ENCODE measurements at places on chromosomes 13 and 19.

- no peak for DNase-seq
Measured at GRCh38 chr19:1828279-1829238, 16.5 kb upstream of the ATP8B3 start.

DNA sequence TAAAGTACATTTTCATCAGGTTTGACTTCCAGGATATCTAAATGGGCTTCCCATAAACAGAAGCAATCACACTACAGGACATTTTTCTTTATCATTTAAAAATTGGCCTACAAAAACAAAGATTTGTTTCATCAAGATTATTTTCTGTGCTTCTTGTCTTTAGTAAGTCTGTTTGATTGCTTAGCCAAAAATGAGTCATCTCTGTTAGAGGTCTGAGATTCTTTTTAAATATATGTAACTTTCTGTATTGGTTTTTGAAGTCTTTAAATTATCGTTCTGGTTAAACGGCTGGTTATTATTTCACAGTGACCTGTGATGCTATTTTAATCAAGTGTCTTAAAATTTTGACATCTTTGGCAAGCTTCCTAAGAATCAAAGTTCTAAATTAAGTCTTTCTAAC is 62.7 kb downstream of the SLITRK1 start:
- DNase-seq: no peak

- no peak for DNase-seq
Measured at GRCh38 chr19:7187605-7188339, 106.4 kb downstream of the INSR start.

DNA sequence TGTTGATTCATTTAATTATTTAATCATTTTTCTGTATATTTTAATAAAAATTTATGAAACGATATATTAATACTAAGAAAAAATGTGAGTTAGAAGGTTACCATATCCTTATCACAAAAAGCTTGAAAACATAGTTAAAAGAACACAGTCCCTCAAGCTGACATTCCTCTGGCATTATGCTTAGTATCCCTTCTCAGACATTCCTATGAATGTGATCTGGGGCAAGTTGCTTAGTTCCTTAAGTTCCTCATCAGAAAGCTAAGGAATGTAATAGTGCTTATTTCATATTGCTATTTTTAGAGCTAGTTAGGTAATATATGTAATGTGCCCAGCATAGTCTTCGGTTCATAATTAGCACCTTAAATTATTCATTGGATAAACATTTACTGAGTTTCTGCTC is 122.8 kb downstream of the MTUS2 start:
- DNase-seq: no peak

GRCh38 chr13:37175996-37176395 is 70.5 kb upstream of the CSNK1A1L start:
- no peak for DNase-seq

DNA sequence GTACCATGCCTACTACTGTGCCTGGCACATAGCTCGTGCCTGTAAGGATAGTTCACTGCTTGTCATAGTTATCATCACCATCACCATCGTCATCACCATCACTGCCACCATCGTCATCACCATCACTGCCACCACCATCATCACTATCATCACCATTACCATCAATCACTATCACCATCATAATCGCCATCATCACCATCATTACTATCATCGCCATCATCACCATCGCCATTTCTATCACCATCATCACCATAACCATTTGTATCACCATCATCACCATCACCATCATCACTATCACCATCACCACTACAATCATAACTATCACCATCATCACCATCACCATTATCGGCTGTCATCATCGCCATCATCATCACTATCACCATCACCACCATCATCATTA is 107.1 kb downstream of the TUBA3C start:
- no peak for DNase-seq

- DNase-seq: no peak
Measured at GRCh38 chr13:94115054-94115453, 364.4 kb downstream of the DCT start.

- DNase-seq: no peak
Measured at GRCh38 chr19:31312009-31312676, 37.1 kb downstream of the TSHZ3 start.

- no peak for DNase-seq
Measured at GRCh38 chr19:791007-791566, 6.2 kb upstream of the PTBP1 start.

DNA sequence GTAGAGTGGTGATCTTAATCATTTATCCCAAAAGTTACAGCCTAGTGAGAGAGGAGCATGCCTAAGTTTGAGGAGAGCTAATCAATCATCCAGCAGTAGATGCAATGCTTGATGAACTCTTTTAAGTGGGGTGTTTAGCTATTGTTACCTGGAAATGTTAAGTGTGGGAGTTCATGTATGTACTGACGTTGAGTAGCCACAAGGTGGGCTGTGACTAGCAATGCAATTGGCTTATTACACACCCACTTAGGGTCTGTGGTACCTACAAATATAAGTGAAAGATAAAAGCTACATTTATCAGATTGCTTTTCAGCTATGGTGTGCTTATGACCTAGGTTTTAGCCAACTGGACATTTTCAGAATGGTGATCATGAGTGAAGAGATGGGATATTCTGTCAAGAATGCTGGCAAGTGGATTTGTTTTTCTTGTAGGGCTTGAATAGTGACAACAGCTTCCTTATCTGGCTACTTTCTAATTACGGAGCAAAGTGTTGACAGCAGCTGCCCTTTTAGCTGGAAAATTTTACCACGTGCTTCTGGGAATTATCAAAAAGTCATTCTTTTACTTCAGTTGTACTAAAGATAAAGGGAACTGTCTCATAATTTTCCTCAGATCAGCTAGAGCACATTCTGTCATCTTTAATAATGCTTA is 170.6 kb downstream of the POSTN start:
- no peak for DNase-seq

GRCh38 chr13:107680115-107680514 is 535.2 kb downstream of the LIG4 start:
- no peak for DNase-seq

DNA sequence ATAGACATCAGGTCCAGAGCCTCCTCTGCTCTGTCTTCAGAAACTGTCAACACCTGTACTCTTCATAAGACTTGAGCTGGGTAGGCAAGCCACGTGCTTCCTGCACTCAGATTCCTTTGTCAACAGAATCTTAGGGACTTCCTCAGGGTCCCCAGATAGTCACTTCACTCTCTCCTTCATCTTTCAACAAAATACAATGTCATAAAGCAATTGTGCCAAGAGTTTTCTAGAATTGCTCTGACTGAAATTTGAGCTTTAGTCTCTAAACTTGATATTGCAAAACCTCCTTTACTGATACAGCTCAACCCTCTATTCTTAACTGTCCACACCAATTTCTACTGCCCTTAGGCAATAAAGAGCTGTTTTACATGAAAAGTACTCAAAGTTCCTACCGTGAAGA is 179.9 kb downstream of the IRS2 start:
- no peak for DNase-seq

GRCh38 chr19:15452111-15453047 is 2.6 kb upstream of the WIZ start:
- DNase-seq: peak; percentile 14

DNA sequence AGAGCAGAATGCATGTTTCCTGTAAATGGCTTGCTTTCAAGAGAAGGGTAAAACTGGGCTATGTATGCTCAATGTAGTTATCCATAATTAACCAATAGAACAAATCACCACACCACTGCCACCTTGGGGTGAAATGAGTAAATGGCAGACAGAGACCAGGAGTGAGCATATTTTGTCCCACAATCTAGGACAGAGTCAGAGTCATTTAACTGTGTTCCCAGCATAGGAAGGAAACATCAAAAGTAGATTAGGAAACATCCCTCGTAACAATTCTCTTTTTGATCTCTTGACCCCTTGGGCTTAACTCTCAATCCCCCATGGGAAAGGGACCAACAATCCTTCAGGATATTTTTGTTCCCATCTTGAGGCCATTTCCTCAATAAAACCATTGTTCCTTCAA is 224.8 kb downstream of the NHLRC3 start:
- peak; percentile 40 for DNase-seq

DNA sequence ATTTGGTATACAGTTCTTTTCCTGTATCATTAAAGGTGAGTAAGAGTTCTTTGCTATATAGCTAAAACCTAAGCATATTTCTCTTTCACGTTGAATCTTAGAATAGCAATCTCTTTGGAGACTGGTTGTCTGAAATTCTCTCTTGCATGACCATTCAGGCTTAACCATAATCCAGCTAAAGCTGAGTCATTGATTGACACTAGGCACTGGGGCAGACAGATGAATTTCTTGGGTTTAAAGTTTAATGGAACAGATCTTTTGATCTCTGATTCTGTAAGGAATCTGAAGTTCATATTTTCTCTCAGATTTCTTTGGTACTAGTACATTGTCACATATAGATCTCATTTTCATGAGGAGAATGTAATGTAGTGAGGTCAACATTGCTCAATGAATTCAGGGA is 397.3 kb upstream of the MIR17HG start:
- DNase-seq: no peak

- DNase-seq: no peak
Measured at GRCh38 chr19:29121684-29122083, 91.3 kb downstream of the UQCRFS1 start.

DNA sequence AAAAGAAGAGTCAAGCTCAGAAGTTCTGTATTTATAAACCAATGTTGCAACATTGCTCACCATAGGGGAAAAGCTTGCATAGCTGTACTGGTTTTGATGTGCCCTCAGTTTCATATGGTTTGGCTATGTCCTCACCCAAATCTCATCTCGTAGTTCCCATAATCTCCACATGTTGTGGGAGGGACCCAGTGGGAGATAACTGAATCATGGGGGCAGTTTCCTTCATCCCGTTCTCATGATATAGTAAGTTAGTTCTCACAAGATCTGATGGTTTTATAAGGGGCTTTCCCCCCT is 73.9 kb downstream of the TNFRSF19 start:
- DNase-seq: no peak

GRCh38 chr13:76635232-76636230 is 250.7 kb downstream of the KCTD12 start:
- DNase-seq: no peak

- no peak for DNase-seq
Measured at GRCh38 chr13:34419025-34419424, 523.0 kb upstream of the NBEA start.

DNA sequence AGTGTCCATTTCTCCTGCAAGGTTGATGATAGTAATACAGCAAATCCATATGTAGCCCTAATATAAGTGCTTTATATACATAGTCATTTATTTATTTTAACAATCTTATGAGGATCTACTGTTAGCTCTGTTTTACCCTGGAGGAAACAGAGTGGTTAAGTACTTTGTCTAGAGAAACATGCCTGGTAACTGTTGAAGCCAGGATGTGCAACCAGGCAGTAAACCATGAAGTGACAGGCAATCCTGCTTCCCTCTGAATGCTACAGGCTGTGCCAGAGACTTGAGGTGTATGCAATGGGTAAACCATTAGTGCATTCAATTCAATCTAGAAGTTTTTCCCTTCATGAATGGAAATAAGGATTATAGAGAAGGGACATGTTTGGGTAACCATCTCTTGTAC is 911.0 kb downstream of the PCDH17 start:
- no peak for DNase-seq

DNA sequence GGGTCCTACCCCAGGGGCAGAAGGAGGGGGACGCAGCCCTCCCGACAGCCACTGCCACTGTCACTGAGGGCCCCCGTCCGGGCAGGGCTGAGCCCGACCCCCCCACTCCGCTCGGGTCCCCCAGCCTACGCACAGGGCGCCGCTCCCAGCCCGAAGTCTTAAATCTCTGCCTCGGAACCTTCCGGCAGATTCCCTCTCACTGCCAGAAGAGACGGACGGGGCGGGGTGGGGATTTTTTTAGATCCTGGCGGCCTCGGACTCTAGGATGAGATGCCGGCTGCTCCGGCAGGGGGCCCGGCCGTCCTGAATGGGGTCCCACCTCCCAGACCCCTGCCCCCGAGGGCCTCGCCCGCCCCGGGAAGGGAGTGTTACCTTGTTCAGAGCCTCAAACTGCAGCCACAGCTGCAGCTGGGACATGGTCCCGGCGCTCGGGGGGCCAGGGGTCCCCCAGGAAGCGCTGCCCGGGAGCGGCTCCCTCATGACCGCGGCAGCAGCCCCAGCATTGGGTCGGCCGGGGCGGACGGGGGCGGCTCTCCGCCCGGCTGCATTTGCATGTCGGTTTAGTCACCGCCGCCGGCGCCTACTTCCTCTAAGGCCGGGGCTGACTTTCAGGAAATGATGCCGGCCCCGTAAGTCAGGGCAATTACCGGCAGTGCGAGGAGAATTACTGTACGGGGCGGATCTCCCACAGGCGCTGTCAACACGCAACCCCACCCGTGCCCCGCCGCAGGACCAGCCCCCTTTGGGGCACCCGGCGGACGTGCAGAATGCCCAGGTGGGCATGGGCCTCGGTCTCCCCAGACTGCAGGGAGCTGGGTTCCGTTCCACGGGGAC is 28.1 kb downstream of the GPX4 start:
- no peak for DNase-seq

DNA sequence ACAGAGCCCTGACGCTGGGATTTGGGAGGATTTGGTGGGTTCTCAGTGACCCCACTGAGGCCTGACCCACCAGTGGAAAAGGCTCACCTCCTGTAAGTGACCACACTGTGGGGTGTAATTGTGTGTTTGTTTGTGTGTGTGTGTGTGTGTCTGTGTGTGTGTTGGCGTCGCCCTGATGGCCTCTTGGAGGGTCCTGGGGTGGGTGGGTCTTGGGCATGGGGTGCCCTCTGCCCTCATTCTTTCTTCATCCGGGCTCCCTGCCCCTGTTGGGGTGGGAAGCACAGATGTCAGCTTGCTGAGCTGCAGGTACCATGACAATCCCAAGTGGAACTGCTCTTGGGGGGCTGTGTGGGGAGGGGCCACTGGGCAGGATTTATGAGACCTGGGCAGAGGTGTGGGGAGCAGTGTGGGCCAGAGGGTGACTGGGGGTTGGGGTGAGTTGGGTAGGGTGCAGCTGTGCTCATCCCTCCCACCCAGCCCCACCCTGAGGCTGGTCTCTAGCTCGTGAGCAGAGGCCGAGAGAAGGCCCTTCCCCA is 22.8 kb downstream of the WTIP start:
- DNase-seq: no peak

DNA sequence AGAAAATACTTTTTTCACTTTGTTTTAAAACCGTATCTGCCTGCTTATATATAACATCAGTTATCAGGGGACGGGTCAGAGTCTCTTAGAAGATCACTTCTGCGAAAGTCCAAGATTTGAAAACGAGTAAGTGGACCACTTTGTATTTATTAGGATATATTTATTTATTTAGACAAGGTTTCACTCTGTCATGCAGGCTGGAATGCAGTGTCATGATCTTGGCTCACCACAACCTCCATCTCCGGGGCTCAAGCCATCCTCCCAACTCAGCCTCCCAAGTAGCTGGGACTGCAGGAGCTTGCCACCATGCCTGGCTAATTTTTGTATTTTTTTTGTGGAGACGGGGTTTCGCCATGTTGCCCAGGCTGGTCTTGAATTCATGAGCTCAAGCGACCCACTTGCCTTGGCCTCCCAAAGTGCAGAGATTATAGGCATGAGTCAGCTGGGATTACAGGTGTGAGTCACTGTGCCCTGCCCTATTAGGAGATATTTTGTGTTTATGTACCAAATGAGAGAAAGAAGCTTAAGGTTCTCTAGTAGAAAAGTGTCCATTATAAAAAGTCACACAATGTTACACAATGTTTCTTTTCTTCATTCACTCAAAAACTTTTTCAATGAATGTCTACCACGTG is 39.5 kb downstream of the RASL11A start:
- no peak for DNase-seq
